ENCODE measurements at places on chromosomes 7 and 10. TPM values are rescaled to one million over a fixed set of nuclear protein-coding genes. Genes with fewer than 3 reads are reported as not detected.

The SFRP5 gene
- total RNA-seq: 12.8 TPM

DNA sequence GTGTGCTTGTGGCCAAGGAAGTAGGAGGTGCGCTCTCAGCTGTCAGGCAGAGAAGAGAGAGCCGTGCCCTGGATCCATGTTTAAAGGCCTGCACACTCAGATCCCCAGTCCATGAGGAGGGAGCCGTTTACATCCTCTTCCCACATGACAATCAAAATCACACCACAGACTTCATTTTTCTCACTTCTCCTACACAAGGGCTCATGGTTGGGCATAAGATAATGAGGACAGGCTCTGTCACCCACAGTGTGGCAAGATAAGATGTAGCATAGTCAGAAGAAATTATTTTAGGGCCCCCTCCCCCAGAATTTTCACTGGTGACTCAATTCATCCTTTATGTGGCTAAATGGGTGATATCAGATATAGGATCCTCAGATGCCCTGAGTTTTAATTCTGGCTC, 35.9 kb upstream of the INHBA start:
- no peaks in the 10 kb centered on the region for H3K27me3 ChIP-seq
- DNase-seq: no peak
- no peak overlapping the region for H3K4me3 ChIP-seq

- no peak overlapping the region for H3K4me3 ChIP-seq
- no peaks in the 10 kb centered on the region for H3K4me1 ChIP-seq
- no peaks in the 10 kb centered on the region for H3K36me3 ChIP-seq
Observed at GRCh38 chr7:1418505-1419309, 40.6 kb downstream of the MICALL2 start.

DNA sequence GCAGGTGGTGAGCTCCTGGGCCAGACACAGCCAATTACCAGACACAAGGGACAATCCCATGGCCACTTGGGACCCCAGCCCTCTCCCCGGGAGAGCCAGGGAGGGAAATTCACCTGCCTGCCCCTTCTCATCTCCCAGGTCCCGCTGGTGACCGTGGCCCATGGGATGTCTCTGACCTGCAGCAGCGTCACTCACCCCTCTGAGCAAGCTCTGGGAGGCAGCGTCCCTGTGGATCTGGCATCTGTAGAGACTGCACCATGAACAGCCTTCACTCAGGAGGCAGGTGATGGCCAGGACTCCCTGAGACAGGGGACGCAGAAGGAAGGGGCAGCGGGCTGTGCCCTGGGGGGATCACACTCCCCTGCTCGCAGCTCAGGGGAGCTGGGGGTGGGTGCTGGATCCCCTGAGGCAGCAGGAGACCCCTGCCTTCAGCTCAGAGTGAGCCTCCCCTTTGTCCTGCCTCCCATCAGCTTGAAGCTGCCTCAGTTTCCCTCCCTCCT, 90.8 kb downstream of the FOXL3 start:
- no peak for DNase-seq
- H3K27me3 ChIP-seq: no peaks in the 10 kb centered on the region
- no peak overlapping the region for H3K4me3 ChIP-seq
- H3K4me1 ChIP-seq: peaks cover 4% of the 10 kb centered on the region
- no peak overlapping the region for H3K27ac ChIP-seq

GRCh38 chr10:67662415-67662814, 33.6 kb downstream of the CTNNA3 start:
- no peak for DNase-seq
- H3K4me3 ChIP-seq: no peak overlapping the region
- H3K27me3 ChIP-seq: no peaks in the 10 kb centered on the region
- no peak overlapping the region for H3K27ac ChIP-seq
- no peaks in the 10 kb centered on the region for H3K36me3 ChIP-seq

- H3K4me1 ChIP-seq: no peaks in the 10 kb centered on the region
- no peaks in the 10 kb centered on the region for H3K27me3 ChIP-seq
- no peak overlapping the region for H3K4me3 ChIP-seq
- H3K27ac ChIP-seq: no peak overlapping the region
Observed at GRCh38 chr7:157514306-157514705, 177.5 kb downstream of the DNAJB6 start.

DNA sequence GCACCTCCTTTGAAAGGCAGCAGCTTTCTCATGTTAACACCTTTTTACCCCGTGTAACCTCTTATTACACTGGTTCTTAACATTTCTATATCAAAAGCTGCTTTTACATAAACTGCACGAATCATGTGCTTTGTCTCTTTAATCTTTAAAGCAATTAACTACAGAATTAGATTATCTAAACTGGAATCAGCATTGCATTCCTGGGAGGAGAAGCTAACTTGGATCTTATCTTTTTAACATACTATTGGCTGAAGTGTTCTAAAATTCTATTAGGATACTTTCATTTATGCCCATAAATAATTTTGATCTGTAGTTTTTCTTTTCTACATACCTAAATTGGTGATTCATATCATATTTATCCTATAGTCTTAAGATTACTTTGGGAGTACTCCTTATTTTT, 428.4 kb upstream of the IGFBP3 start:
- DNase-seq: no peak
- H3K27ac ChIP-seq: no peak overlapping the region
- H3K4me3 ChIP-seq: no peak overlapping the region
- H3K27me3 ChIP-seq: no peaks in the 10 kb centered on the region
- H3K36me3 ChIP-seq: no peaks in the 10 kb centered on the region
- no peaks in the 10 kb centered on the region for H3K4me1 ChIP-seq

The SHLD2 gene
- total RNA-seq: 26.2 TPM

DNA sequence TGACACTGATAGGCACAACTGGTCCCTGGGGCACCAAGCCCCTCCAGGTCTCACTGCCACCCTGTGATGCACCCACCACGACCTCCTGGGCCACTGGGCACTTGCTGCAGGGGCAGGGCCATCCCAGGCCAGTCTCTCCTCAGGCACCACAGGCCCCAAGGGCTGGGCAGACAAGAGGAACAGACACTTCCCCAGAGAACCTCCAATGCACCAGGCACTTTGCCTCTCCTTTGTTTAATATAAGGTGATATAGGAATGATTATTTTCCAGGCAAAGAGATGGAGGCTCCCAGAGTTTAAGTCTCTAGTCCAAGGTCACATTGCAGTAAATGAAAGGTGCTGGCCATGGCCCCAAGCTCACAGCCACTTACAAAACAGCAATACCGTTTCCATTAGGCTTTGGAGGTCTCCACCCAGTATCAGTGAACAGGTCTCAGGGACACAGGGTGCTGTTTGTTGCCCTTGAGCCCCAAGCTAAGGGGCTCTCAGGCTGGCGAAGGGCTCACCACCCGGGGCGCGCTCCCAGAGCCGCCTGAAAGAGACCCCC, 4.5 kb downstream of the DEPP1 start:
- no peaks in the 10 kb centered on the region for H3K27me3 ChIP-seq
- peaks cover 2% of the 10 kb centered on the region for H3K4me1 ChIP-seq
- no peak overlapping the region for H3K4me3 ChIP-seq

- no peak overlapping the region for H3K27ac ChIP-seq
- no peaks in the 10 kb centered on the region for H3K27me3 ChIP-seq
Observed at GRCh38 chr10:103082683-103083082, 110.4 kb downstream of the NT5C2 start.

- peaks cover 23% of the 10 kb centered on the region for H3K27me3 ChIP-seq
- H3K36me3 ChIP-seq: no peaks in the 10 kb centered on the region
- H3K4me3 ChIP-seq: no peak overlapping the region
- no peak for DNase-seq
Observed at GRCh38 chr10:42868530-42868929, 85.9 kb downstream of the BMS1 start.

- no peak for DNase-seq
- no peak overlapping the region for H3K27ac ChIP-seq
- no peak overlapping the region for H3K4me3 ChIP-seq
- H3K4me1 ChIP-seq: peaks cover 15% of the 10 kb centered on the region
- H3K36me3 ChIP-seq: peaks cover 3% of the 10 kb centered on the region
Observed at GRCh38 chr10:34698248-34698831, 116.8 kb downstream of the PARD3 start.

GRCh38 chr7:51476026-51476425, 159.4 kb upstream of the COBL start:
- DNase-seq: no peak
- H3K27ac ChIP-seq: no peak overlapping the region
- peaks cover 2% of the 10 kb centered on the region for H3K4me1 ChIP-seq
- H3K4me3 ChIP-seq: no peak overlapping the region
- H3K36me3 ChIP-seq: no peaks in the 10 kb centered on the region

The DNA2 gene
- total RNA-seq: 2.5 TPM

The LIPF gene
- not detected for total RNA-seq

The SEMA3D gene
- total RNA-seq: 49.0 TPM

The GRM3 gene
- 0.17 TPM for total RNA-seq

The GPER1 gene
- total RNA-seq: 5.9 TPM

GRCh38 chr10:29709484-29710002, 74.8 kb upstream of the SVIL start:
- DNase-seq: no peak
- no peak overlapping the region for H3K4me3 ChIP-seq
- H3K27me3 ChIP-seq: no peaks in the 10 kb centered on the region
- peaks cover 2% of the 10 kb centered on the region for H3K36me3 ChIP-seq
- H3K4me1 ChIP-seq: no peaks in the 10 kb centered on the region

GRCh38 chr7:135001390-135002165, 15.3 kb downstream of the AGBL3 start:
- no peaks in the 10 kb centered on the region for H3K36me3 ChIP-seq
- H3K27me3 ChIP-seq: no peaks in the 10 kb centered on the region
- no peak overlapping the region for H3K4me3 ChIP-seq
- H3K27ac ChIP-seq: no peak overlapping the region
- no peak for DNase-seq
- H3K4me1 ChIP-seq: no peaks in the 10 kb centered on the region

The KCND2 gene
- 0.15 TPM for total RNA-seq

DNA sequence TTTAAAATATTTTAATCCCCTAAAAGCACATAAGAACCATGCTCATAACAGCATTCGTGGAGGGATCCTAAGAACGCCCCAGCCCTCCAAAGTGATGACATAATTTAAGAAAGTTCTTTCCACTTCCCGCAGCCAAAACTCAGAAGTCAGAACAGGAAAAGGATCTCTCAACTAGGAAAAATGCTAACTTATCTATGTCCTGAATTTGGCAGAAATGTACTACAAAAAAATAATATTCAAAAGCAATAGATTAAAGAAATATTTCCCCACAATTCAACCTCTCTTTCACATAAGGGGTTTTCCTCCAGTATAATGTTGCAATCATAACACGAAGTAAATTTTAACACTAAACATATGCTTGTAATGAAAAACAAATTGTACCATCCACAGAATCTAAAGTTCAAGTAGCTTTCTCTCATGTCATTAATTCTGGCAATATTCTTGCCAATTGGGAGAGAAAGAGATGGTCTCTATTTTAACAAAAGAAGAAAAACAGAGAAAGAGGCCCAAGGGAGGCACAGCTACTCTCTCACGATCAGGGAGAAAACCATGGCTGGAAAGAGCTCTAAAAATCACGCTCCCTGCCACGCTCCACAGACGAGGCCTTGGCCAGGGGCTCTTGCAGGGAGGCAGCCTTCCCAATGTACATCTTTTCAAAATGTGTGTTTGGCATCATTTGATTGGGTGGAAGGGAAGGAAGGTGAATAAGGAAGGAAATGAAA, 22.9 kb downstream of the ASB13 start:
- H3K27ac ChIP-seq: no peak overlapping the region
- H3K27me3 ChIP-seq: no peaks in the 10 kb centered on the region
- no peaks in the 10 kb centered on the region for H3K4me1 ChIP-seq
- no peak overlapping the region for H3K4me3 ChIP-seq
- peaks cover 31% of the 10 kb centered on the region for H3K36me3 ChIP-seq
- peak; percentile 64 for DNase-seq

The CARD11 gene
- 3.2 TPM for total RNA-seq

DNA sequence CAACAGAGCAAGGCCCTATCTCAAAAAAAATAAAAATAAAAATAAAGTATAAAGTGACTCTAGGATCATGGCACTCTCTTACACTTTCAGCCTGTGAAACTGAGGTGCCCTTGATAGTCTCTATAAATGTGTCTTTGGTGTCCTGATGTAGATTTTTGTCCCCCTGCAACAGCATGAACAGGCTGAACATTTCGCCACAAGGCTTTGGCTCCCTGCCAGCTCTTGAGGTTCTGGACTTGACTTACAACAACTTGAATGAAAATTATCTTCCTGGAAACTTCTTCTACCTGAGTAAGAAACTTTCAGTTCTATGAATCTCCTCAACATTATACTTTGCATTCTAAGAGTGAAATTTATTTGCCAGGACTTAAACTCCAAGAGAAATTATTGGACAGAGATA, 48.1 kb upstream of the BMS1 start:
- H3K27me3 ChIP-seq: no peaks in the 10 kb centered on the region
- H3K4me1 ChIP-seq: no peaks in the 10 kb centered on the region
- no peak overlapping the region for H3K4me3 ChIP-seq
- no peaks in the 10 kb centered on the region for H3K36me3 ChIP-seq

DNA sequence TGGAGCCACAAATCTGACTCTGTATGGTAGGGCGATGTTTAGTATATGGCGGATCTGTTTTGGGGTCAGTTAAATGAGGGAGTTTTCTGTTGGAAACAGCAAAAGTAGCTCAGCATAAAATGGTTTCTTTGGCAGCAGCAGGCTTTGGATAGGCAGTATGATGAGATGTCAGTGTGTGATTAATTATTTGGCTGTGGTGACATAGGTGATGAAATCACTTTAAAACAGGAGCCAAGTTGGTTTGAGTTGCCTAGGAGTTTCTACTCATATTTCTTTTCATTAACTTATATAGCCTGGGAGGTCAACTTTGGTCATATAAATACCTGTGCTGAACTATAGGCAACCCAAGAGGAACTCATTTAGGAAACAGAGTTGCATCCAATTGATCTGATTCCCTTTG, 291.2 kb downstream of the LRMDA start:
- no peaks in the 10 kb centered on the region for H3K27me3 ChIP-seq
- H3K4me3 ChIP-seq: no peak overlapping the region
- H3K4me1 ChIP-seq: no peaks in the 10 kb centered on the region
- no peak for DNase-seq
- H3K27ac ChIP-seq: no peak overlapping the region

The CH25H gene
- total RNA-seq: 1.2 TPM

The MRPS17 gene
- 6.4 TPM for total RNA-seq

The GATA3 gene
- 3.4 TPM for total RNA-seq

DNA sequence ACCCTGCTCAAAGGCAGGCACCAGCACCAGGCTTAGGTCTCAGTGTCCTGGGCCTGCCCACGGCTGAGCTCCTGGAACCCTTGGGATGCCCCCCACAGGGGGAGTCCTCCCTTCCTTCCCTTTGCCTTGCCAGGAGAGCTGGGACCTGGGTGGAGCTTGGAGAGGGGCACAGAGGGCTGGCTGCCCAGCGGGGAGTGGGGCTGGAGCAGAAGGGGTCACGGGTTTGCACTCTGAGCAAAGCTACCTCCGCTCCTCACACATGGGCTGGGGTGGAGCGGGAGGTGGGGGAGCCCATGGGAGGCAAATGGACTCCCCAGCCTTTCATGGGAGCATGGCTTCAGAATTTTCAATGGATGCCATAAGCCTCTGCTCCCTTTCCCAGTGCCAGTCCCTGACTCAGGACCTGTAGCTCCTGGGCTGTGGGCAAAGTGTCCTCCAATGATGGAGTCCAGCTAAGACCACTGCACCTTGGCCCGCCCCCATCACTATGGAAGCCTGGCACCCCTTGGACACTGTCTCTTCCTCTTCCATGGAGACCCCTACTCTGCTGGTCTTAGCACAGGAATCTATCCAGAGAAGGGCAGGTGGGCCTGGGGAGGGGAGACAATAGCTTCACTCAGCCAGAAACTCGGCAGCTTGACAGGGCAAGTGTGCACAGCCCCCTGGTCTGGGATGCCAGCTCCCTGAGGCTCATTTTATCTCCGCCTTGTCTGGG, 39.9 kb downstream of the LDB3 start:
- no peak overlapping the region for H3K27ac ChIP-seq
- no peaks in the 10 kb centered on the region for H3K27me3 ChIP-seq
- H3K4me1 ChIP-seq: peaks cover 9% of the 10 kb centered on the region
- no peak for DNase-seq
- no peak overlapping the region for H3K4me3 ChIP-seq

Measured in lung (tissue), 17 donors.